Activated CD8-positive, alpha-beta T cell treated with anti-CD3 and anti-CD28 coated beads, Interleukin-2, amount 10 ng/mL, durations not matched to agents 7 days and 5 days (primary cell): ENCODE measurements at places on chromosomes 7 and 10.

DNA sequence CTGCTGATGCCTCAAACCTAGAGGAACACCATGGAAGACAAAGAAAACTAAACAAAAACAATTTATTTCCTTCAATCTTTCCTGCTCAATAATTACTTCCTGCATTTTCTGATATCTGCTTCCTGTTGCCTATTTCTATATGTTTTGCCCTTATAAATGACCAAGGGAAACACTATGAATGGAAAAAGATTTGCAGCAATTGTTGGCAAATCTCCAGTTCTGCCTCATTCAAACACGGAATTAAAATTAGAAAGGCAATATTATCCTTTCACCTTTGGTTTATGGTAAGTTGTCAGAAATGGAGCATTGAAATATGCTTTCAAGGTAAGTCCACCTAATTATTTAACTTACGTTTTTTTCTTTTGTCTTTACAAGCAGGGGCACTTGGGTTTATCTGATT is 552.2 kb upstream of the ANKRD30A start:
- no peaks in the 10 kb centered on the region for H3K36me3 ChIP-seq
- H3K27ac ChIP-seq, result no peak overlapping the region
- H3K27me3 ChIP-seq, result no peaks in the 10 kb centered on the region
- no peak overlapping the region for H3K4me3 ChIP-seq
- no peak for DNase-seq

- no peaks in the 10 kb centered on the region for H3K4me1 ChIP-seq
- no peak overlapping the region for H3K27ac ChIP-seq
- DNase-seq, result no peak
- no peak overlapping the region for H3K4me3 ChIP-seq
- H3K36me3 ChIP-seq, result no peaks in the 10 kb centered on the region
- peaks cover 5% of the 10 kb centered on the region for H3K27me3 ChIP-seq
Measured at GRCh38 chr10:59626523-59626869, 83.2 kb downstream of the SLC16A9 start.

DNA sequence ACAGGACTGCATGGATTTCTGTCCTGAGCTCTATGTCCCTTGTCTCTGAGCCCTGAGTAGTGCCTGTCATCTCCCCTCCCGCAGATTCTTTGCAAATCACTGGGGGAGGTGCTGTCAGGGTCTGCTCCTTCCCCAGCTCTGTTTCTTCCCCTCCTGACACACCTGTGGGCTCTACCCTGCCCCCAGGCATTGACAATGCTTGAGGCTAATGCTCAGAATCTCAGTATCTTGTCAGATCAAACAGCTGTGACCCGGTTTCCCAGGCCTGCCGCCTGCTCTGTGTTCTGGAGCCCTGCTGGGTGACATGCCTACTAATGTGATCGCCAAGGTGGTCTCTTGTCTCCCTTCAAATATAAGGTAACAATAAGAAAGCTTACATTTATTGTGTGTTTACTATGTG is 209.0 kb downstream of the POU6F2 start:
- H3K4me3 ChIP-seq, result no peak overlapping the region
- DNase-seq, result no peak
- no peaks in the 10 kb centered on the region for H3K27me3 ChIP-seq
- H3K36me3 ChIP-seq, result no peaks in the 10 kb centered on the region

DNA sequence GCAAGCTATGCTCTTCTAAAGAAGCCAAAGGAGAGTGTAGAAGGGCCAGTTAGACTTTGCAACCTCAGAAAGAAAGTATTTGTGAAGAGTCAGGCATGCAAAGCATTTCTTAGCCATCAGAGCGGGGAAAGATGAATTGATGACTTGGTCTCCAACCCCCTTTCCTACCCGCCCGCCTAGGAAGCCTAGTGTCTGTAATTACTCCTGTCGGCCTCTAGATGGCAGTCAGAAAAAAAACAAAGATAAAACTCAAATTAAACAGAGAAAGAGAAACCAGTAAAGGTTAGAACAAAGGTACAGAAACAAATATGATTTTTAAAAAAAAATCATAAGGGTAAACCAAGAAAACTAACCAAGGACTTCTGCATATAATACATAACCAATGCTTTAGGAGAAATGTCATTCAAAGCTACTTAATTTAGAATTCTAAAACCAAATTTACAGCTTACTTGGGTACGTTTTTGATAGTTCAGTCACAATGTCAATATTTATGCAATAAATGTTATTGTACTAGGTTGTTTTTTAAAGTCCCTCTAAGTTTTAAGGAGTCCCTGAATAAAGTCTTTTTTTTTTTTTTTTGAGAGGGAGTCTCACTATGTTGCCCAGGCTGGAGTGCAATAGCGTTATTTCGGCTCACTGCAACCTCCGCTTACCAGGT is 97.6 kb downstream of the LYZL1 start:
- H3K36me3 ChIP-seq, result no peaks in the 10 kb centered on the region
- no peak overlapping the region for H3K4me3 ChIP-seq
- peaks cover 19% of the 10 kb centered on the region for H3K4me1 ChIP-seq
- H3K27me3 ChIP-seq, result peaks cover 5% of the 10 kb centered on the region
- peak; percentile 38 for DNase-seq

DNA sequence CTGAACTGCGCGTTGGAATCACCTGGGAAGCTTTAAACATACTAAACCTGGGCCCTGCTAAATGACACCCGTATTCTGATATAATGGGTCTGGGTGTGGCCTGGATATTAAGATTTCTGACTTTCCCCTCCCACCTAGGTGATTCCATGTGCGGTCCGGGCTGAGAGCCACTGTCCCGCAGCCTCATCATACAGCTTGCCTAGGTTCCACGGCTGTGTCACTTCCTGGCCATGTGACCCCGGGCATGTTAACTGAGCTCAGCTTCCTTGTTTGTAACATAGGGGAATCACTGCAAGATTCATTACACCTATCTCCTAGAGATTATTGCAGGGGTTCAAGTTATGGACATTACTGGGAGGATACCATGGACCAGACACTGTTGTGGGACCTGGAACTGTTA is 472.7 kb upstream of the GALNT17 start:
- H3K4me1 ChIP-seq, result peaks cover 44% of the 10 kb centered on the region
- peak overlapping the region; percentile 82 for H3K27ac ChIP-seq
- H3K27me3 ChIP-seq, result no peaks in the 10 kb centered on the region

DNA sequence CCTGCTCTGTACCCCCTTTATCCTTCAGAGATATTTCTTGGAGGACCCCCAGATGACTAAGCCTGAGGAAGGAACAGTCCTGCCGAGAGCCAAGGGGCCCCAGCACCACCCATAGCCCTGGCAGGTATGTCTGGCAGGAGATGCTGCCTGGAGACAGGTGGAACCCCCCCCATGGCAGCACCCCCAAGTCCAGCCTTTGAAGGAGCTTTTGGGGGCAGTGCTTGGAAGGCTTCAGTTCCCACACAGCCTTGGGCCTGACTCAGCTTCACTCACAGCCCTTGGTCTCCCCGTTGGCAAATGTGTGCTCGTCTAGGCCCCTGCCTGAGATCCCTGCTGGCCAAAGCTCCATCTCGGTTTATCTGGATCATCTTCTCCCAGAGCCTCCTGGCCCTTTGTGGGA is 23.0 kb upstream of the PCBD1 start:
- H3K27ac ChIP-seq, result no peak overlapping the region
- no peaks in the 10 kb centered on the region for H3K4me1 ChIP-seq
- no peaks in the 10 kb centered on the region for H3K27me3 ChIP-seq
- no peak overlapping the region for H3K4me3 ChIP-seq
- DNase-seq, result no peak

DNA sequence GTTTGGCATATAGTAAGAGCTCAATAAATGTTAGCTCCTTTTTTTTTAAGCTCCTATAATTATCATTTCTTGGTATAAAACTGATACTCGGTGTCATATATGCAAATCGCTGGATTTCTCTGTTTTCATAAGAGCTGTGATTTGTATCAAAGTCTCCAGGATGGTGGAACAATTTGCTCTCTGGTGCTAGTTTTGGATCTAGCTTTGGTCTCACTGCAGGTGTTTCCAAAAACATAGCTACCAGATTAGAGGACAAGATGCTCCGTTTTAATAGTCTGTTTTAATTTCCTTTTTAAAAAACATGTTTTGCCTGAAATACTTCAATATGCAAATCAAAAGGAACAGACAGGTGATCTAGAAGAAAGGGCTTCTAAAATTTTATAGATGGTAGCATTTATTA is 25.3 kb downstream of the ADAM22 start:
- DNase-seq, result no peak
- no peak overlapping the region for H3K4me3 ChIP-seq
- H3K27me3 ChIP-seq, result no peaks in the 10 kb centered on the region
- H3K36me3 ChIP-seq, result no peaks in the 10 kb centered on the region
- no peak overlapping the region for H3K27ac ChIP-seq

DNA sequence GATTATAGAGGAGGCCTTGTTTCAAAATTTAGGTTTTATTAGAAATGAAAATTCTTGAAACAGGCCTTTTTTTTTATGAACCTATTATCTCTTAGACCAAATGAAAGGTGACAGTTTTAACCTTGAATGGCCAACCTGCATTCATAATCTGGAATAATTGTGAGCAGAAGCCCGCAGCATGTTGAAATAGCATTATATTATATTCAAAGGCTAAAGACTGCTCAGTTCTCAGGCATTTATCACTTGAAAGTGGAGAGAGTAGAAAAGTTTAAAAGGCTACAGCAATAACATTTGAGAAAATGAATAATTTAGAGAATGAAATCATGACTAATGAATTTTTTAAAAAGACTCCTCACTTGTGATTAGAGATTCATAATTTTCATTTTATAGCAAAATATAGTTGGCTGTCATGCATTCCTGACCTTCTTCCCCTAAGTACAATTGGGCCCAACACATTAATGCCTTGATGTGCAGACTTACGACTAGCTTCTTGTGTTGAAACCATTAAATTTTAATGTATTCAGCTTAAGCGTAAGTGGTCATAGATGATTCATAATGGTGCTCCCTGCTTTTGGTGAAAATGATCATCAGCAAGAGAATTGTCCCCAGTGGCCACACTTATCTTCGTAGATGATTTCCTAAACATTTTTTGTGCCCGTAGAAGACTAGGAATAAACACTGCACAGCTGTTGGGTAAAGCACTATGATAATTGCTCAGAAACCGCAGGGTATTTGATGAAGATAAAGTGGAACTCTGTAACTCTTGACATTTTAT is 346.6 kb upstream of the BMPER start:
- H3K4me3 ChIP-seq, result no peak overlapping the region
- no peaks in the 10 kb centered on the region for H3K4me1 ChIP-seq
- no peaks in the 10 kb centered on the region for H3K36me3 ChIP-seq
- no peaks in the 10 kb centered on the region for H3K27me3 ChIP-seq
- H3K27ac ChIP-seq, result no peak overlapping the region
- DNase-seq, result no peak

DNA sequence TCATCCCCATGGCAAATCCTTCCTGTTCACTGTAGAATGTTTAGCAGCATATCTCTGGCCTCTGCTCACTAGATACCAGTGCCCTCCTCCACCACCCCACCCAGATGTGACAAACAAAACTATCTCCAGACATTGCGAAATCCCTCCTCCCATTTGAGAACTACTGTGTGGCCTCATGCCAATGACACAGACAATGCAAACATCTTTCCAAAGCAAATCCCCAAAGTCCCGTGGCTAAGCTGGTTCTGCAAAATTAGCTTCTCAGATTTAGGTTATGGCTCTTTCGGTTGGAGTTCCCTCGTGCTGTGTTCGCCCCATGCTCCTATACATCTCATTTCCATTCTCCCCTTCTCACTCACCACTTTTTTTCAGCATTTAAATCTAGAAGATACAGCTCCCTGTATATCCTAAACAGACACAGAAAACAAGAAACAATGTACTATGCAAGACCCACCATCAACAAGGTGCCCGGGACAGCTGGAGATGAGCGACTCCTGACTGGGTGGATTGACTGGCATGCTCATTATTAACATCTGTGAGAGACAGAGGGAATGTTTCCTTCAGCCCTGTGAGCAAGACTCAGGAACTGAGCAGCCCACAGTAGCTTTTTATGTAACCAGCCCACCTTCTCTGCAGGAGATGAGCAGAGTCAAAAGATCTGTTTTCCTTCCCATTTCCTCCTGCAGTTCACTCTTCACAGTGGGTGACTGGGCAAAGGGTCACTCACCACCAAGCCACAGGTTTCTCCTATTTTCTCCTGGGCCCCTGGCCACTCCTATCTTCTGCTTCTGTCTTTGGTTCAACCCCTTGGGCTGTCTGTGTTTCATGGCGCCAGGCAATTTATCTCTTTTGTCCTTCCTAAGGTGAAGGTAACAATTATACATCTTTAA is 225.7 kb upstream of the AOAH start:
- no peaks in the 10 kb centered on the region for H3K4me1 ChIP-seq
- peak overlapping the region; percentile 35 for H3K27ac ChIP-seq
- no peaks in the 10 kb centered on the region for H3K27me3 ChIP-seq
- H3K4me3 ChIP-seq, result no peak overlapping the region
- H3K36me3 ChIP-seq, result peaks cover 56% of the 10 kb centered on the region
- DNase-seq, result no peak

- no peak overlapping the region for H3K27ac ChIP-seq
- H3K4me1 ChIP-seq, result no peaks in the 10 kb centered on the region
- H3K4me3 ChIP-seq, result no peak overlapping the region
- DNase-seq, result no peak
- no peaks in the 10 kb centered on the region for H3K27me3 ChIP-seq
- H3K36me3 ChIP-seq, result no peaks in the 10 kb centered on the region
Measured at GRCh38 chr10:115830265-115830970, 442.6 kb downstream of the GFRA1 start.

GRCh38 chr7:149869867-149870266 is 3.9 kb upstream of the ATP6V0E2 start:
- H3K36me3 ChIP-seq, result peaks cover 32% of the 10 kb centered on the region
- no peaks in the 10 kb centered on the region for H3K27me3 ChIP-seq
- peaks cover 85% of the 10 kb centered on the region for H3K4me1 ChIP-seq
- H3K27ac ChIP-seq, result peak overlapping the region; percentile 98
